ENCODE measurements at places on chromosomes 7 and 10. TPM values are rescaled to one million over a fixed set of nuclear protein-coding genes. Genes with fewer than 3 reads are reported as not detected.

GRCh38 chr7:7181519-7182155 lies 707 bp upstream of the C1GALT1 start:
- H3K4me1 ChIP-seq: peaks cover 3% of the 10 kb centered on the region
- H3K4me3 ChIP-seq: peak overlapping the region; percentile 36
- no peaks in the 10 kb centered on the region for H3K36me3 ChIP-seq
- H3K27me3 ChIP-seq: no peaks in the 10 kb centered on the region
- H3K27ac ChIP-seq: peak overlapping the region; percentile 93

DNA sequence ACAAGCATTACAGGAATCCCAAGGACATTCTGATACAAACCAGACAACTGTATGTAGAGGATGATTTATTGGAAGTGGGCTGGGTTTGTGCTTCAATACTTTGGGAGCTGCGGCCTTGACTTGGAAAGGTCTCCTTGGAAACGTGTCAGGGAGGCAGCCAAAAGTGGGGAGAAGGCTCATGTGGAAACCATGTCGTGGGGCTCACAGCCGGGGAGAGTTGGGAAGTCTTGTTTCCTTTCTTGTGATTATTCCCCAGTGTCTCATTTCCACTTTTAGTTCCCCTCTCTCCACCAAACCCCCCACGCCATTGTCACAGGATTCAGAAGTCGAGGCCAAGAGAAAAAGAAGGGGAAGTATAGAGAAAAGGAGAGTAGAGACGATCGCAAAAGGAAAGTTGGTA lies 53.9 kb upstream of the SFMBT2 start:
- H3K27ac ChIP-seq: no peak overlapping the region
- H3K27me3 ChIP-seq: no peaks in the 10 kb centered on the region
- no peaks in the 10 kb centered on the region for H3K36me3 ChIP-seq
- H3K4me1 ChIP-seq: no peaks in the 10 kb centered on the region

C10orf53 gene
- total RNA-seq: 0.09 TPM

DNA sequence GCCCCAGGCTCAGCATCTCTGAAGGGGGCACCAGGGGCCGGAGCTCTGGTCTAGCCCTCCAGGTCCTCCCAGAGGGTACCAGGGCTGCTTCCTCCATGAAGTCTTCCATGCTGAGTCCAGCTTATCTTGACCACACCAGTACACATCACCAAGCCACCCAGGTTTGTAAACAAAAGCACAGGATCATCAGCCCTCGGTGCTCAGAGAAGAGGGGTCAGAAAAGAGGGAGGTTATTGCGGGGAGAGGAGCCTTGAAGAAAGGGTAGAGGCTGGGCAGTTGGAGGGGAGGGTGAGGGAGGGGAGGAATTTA lies 23.9 kb downstream of the AQP1 start:
- H3K27me3 ChIP-seq: no peaks in the 10 kb centered on the region
- H3K36me3 ChIP-seq: no peaks in the 10 kb centered on the region
- no peak for DNase-seq

- no peak overlapping the region for H3K4me3 ChIP-seq
- H3K4me1 ChIP-seq: no peaks in the 10 kb centered on the region
- no peaks in the 10 kb centered on the region for H3K36me3 ChIP-seq
- H3K27me3 ChIP-seq: no peaks in the 10 kb centered on the region
- no peak overlapping the region for H3K27ac ChIP-seq
These were observed 42.9 kb upstream of the TRIM24 start for GRCh38 chr7:138417078-138417700.

GRCh38 chr10:17768957-17769356 lies 17.0 kb downstream of the TMEM236 start:
- H3K4me1 ChIP-seq: peaks cover 2% of the 10 kb centered on the region
- no peaks in the 10 kb centered on the region for H3K36me3 ChIP-seq
- no peak overlapping the region for H3K4me3 ChIP-seq
- no peak overlapping the region for H3K27ac ChIP-seq

C7orf25 gene
- 5.6 TPM for total RNA-seq

DNA sequence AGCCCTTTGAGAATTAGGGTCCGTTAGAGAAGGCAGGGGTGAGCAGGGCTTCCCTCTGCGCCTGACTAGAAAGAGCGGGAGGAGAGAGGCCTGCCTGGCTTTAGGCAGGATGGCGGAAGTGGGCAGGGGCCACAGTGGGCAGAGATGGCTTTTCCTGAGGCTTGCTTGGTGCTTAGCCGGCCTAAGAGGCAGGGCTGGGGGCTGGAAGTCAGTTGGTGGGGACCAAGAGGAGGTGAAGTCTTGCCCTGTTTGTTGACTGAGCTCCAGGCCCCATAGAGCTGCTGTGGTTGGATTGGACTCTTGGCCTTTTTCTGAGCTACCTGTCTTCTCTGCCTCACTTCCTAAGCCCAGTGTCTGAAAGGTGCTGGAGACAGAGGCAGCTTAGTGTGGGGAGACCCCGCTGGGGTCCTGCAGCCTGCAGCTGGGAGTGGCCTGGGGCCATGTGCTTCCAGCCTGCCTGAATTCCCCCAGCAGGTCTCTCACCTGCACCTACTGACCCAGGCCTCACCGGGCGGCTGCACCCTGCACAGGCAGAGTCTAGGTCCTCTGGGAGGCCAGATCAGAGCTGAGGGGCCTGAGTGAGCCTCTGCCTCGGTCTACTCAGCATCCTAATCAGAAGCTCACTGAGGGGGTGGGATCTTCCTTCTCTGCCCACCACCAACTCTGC lies 4.8 kb downstream of the FAM241B start:
- no peaks in the 10 kb centered on the region for H3K36me3 ChIP-seq
- no peak overlapping the region for H3K27ac ChIP-seq
- no peaks in the 10 kb centered on the region for H3K27me3 ChIP-seq
- H3K4me3 ChIP-seq: no peak overlapping the region
- H3K4me1 ChIP-seq: no peaks in the 10 kb centered on the region
- no peak for DNase-seq

DNA sequence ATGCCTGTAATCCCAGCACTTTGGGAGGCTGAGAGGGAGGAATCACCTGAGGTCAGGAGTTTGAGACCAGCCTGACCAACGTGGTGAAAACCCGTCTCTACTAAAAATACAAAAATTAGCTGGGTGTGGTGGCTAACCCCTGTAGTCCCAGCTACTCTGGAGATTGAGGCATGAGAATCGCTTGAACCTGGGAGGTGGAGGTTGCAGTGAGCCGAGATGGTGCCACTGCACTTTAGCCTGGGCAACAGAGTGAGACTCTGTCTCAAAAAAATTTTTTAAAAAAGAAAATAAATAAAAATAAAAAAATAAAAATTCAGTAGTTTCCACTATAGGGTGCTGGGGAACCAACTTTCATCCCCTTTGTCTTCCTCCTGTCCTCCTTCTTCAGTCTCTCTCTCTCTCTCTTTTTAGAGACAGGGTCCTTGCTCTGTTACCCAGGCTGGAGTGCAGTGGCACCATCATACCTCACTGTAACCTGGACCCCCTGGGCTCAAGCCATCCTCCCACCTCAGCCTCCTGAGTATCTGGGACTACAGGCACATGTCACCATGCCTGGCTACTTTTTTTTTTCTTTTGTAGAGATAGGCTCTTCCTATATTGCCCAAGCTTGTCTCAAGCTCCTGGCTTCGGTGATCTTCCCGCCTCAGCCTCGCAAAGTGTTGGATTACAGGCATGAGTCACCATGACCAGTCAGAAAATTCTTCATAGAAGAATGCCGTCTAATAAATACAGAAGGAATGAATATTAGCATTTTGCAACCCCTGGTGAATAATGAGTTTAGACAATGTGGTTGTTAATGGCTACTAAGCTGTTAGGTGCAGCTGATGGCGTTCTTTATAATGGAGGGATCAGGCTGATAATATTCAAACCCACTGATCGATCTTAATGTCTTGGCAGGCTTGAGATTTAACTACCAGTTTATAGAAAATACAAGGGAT lies 20.6 kb downstream of the RBM20 start:
- H3K27ac ChIP-seq: no peak overlapping the region
- H3K4me3 ChIP-seq: no peak overlapping the region
- no peaks in the 10 kb centered on the region for H3K4me1 ChIP-seq
- H3K36me3 ChIP-seq: no peaks in the 10 kb centered on the region

IKZF1 gene
- total RNA-seq: 20.7 TPM

GOLGA7B gene
- total RNA-seq: 0.23 TPM

DNA sequence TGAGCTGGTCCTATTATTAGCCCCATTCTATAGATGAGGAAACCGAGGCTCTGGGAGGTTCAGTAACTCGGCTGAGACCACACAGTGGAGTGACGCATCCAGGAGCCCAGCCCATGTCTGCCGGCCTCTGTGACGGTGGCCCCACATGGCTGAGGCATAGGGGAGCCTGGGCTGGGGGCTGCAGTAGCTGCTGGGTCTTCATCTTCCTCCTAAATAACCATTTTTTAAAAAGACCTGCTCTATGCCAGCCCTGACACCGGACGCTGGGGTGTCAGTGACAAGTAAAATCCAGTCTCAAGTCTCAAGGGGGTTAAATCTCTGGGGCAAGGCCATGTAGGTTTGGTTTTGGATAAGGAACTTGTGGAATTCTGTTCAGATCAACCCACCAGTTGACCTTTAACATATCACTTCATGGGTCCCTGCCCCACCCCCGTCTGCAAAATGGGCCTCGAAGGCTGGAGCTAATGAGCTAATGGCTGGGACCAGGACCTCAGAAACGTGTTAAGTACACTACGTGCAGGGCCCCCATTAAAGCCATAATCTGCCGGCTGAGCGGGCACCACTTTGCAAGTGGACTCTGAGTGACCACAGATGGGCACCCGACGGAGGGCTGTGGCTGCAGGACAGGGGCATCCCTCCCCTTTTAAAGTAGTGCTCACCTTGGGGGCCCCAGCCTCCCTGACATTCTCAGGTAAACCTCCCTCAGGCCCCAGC lies 136.5 kb upstream of the UNC5B start:
- no peaks in the 10 kb centered on the region for H3K36me3 ChIP-seq
- H3K27ac ChIP-seq: no peak overlapping the region
- no peak overlapping the region for H3K4me3 ChIP-seq
- no peak for DNase-seq
- no peaks in the 10 kb centered on the region for H3K27me3 ChIP-seq

MTPN gene
- 114 TPM for total RNA-seq

GRCh38 chr7:26843705-26844104 lies 20.7 kb downstream of the SKAP2 start:
- no peak overlapping the region for H3K27ac ChIP-seq
- H3K27me3 ChIP-seq: no peaks in the 10 kb centered on the region
- H3K4me3 ChIP-seq: no peak overlapping the region
- no peaks in the 10 kb centered on the region for H3K36me3 ChIP-seq

DNA sequence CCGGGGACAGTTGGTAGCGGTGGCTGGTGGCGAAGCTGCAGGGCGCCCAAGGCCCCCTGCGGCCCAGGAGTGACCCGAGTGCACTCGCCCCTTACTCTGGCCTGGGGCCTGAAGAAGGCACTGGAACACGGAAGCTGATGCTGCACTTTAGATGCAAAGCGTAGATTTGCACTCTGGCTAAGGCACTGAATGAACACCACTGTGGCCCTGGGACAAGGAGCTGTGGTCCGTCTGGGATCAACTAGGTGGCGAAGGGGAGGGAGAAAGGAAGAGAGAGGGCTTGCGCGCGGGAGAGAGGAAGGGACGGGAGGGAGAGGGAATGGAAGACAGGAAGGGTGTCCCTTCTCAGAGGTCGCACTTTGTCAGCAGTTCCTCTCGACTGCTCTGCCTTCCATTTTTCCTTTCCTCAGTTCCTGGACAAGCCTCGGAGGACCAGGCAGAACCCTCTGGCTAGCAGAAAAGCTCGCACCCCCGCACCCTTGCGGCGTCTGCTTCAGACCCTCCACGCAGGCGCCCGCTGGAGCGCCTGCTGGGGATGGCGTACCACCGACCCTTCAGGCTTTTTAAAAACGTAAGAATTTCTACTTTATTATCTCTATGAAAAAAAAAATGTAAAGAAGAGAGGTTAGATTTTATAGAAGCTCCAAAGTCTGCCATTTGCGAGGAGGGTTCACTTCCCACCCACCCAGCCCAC lies 1.2 kb downstream of the FERD3L start:
- H3K4me3 ChIP-seq: no peak overlapping the region
- peaks cover 45% of the 10 kb centered on the region for H3K27me3 ChIP-seq
- no peaks in the 10 kb centered on the region for H3K4me1 ChIP-seq
- H3K36me3 ChIP-seq: no peaks in the 10 kb centered on the region
- H3K27ac ChIP-seq: no peak overlapping the region
- DNase-seq: no peak

- DNase-seq: no peak
- H3K27me3 ChIP-seq: no peaks in the 10 kb centered on the region
- H3K27ac ChIP-seq: no peak overlapping the region
- no peak overlapping the region for H3K4me3 ChIP-seq
- no peaks in the 10 kb centered on the region for H3K4me1 ChIP-seq
These were observed 105.0 kb downstream of the SH2D4B start for GRCh38 chr10:80642661-80643060.

GRCh38 chr7:96648784-96649183 lies 60.9 kb downstream of the SEM1 start:
- no peaks in the 10 kb centered on the region for H3K4me1 ChIP-seq
- DNase-seq: no peak
- H3K27ac ChIP-seq: no peak overlapping the region
- peaks cover 9% of the 10 kb centered on the region for H3K36me3 ChIP-seq

- no peaks in the 10 kb centered on the region for H3K4me1 ChIP-seq
- no peaks in the 10 kb centered on the region for H3K36me3 ChIP-seq
- DNase-seq: no peak
- H3K4me3 ChIP-seq: no peak overlapping the region
These were observed 67.1 kb upstream of the SYPL1 start for GRCh38 chr7:106179256-106179655.

GRCh38 chr7:40716052-40716451 lies 581.2 kb downstream of the SUGCT start:
- no peak overlapping the region for H3K4me3 ChIP-seq
- DNase-seq: no peak
- no peaks in the 10 kb centered on the region for H3K4me1 ChIP-seq
- no peaks in the 10 kb centered on the region for H3K27me3 ChIP-seq
- no peak overlapping the region for H3K27ac ChIP-seq
- no peaks in the 10 kb centered on the region for H3K36me3 ChIP-seq

ERVW-1 gene
- total RNA-seq: 0.25 TPM

NEUROG3 gene
- not detected for total RNA-seq

DNA sequence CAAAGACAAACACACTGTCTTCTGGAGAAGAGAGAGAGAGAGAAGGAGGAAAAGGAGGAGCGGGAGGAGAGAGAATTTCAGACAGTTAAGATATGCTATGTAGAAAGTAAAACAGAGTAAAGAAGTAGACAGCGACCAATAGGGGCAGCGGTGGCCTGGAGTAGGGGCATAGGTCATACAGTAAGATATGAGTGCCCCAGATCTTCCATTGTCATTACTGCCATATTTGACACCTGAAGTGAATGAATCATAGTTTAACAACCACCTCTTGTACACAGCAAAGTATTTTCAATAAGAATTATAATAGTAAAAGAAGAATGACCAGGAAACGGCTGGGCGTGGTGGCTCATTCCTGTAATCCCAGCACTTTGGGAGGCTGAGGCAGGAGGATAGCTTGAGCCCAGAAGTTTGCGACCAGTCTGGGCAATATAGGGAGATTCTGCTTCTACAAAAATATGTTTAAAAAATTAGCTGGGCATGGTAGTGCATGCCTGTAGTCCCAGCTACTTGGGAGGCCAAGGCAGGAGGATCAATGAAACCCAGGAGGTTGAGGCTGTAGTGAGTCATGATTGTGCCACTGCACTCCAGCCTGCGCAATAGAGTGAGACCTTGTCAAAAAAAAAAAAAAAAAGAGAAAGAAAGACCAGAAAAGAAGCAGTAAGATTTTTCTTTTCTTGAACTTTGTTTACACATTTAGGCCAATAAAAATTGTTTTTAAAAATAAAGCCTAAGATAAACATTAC lies 77.0 kb upstream of the GPR158 start:
- no peak overlapping the region for H3K27ac ChIP-seq
- no peaks in the 10 kb centered on the region for H3K36me3 ChIP-seq
- no peak for DNase-seq
